Activated naive CD4-positive, alpha-beta T cell (primary cell): ENCODE measurements at places on chromosomes 2 and 18.

GRCh38 chr2:40164736-40165508 is 287.0 kb downstream of the SLC8A1 start:
- DNase-seq: no peak

GRCh38 chr2:30255466-30256408 is 24.4 kb downstream of the LBH start:
- no peak for DNase-seq

DNA sequence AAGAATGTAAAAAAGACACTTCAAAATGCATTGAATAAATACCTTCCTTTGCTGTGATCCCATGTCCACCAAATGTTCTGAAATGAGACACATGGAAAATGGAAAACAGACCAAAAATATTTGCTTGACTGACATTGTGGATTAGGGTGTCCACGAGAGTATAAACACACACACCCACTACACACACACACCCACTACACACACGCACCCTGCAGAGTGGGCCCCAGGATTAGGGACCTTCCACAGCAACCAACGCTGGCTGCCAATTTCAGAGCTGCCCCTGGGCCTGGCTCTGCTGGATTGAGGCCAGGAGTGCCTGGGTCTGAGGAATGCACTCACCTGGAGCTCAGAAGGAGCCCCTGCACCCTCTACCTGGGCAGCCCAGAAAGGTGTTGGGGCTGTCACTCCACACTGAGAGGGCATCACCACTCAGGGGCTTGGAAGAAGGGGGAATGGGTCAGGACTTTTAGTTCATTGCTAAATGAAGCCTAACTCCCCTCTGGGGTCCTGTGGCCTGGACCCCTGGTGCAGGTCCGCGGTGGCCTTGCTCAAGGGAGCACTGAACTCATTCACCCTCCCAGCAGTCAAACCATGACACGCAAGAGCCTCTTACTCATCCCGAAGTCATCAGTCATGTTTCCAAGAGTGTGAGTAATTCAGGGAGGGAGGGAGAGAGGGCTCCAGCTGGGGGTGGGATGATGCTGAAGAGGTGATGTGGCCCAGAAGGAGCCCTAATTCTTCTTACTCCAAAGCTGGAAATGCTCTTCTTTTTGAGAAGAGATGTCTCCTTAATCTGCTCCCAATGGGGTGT is 50.2 kb upstream of the PLB1 start:
- no peak for DNase-seq

GRCh38 chr18:35923939-35924684 is 48.4 kb upstream of the RMP24 start:
- no peak for DNase-seq

- DNase-seq: no peak
Measured at GRCh38 chr2:1747065-1747941, 3.0 kb upstream of the PXDN start.

- no peak for DNase-seq
Measured at GRCh38 chr2:55019526-55020258, 30.6 kb downstream of the RTN4 start.

DNA sequence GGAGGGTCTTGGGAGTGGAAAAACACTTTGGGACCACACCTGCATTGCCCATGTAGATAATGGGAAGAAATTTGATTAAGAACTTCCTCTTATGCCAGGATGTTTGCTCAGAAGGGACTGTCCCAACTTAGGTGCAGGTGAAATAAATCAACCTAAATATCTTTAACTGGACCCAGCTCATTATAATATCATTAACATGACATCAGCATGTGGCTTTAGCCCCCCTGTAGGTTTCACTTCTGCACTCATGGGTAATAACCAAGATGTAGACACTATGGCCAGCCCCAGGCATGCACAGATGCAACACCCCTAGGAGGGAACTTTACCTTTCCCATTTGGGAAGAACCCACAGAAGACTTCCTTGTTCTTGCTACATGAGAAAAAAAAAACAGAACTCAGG is 227.4 kb upstream of the ZNF804A start:
- DNase-seq: no peak
